ENCODE measurements at places on chromosomes 3 and 15.

- ATAC-seq: no peak
These were observed 258.4 kb upstream of the AGTR1 start for GRCh38 chr3:148439254-148439822.

DNA sequence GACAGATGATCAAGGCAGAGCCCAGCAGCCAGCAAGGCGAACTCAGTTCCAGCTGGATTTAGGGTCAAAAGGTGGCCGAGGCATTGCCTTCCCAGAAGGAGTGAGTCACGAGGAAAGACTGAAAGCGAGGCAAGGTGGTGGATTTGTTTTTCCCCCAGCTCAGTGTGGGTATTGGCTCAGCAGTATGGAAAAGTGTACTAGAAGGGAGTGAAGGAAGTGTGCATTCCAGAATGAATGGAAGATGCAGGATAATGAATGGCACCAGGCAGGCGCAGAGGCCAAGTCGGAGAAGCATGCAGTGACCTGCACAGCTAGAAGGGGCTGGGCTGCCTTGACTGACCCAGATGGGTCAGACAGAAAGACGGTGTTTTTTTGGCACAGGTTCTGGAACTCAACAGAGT lies 46.3 kb downstream of the FOXP1 start:
- no peak for ATAC-seq

DNA sequence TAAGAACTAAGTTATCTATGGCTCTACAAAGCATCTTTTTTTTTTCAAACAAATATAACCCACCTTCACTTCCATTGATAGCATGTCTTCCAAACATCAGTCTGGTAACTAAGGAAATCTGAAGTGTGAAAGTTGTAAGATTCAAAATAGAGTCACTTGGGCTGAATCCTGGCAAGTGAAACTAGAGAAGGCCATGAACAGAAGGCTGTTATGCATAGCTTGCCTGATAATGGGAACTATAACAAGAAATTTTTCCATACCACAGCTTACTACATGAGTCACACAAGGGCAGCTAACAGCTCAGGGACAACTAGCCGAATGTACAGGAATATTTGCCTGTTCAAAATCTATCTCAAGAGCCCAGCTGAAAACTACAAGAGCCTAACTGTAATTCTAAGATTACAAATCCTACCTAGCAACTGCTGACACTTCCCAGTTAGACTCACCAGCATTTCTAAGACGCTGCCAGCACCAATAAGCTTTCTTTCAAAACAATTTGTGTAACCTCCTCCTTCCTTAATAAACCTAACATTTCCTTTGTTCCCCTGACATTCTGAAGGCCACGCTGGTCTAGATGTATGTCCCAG lies 1066.5 kb downstream of the PLOD2 start:
- peak; percentile 59 for ATAC-seq

- peak; percentile 80 for ATAC-seq
These were observed 12.4 kb upstream of the UBR1 start for GRCh38 chr15:43118286-43118685.

DNA sequence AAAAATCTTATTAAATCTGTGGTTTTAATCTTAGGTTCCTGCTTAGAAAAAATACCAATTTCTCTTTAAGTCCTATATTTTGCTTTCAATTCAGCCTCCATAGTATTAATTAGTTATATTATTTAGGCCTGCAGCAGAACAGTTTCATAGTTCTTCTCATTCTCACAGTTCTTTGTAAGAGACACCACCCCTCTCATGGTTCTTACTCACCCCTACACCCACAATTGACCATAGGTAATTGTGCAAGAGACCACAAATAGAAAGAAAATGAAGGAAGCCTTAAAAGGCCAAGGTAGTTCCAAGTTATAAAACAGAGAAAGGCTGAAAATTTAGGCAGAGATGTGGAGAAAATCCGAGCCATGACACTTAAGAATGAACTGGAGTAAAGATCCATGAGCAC lies 415.3 kb downstream of the TIGIT start:
- no peak for ATAC-seq

GRCh38 chr3:140493271-140493670 lies 184.6 kb upstream of the TRIM42 start:
- ATAC-seq: no peak

GRCh38 chr3:161296814-161297213 lies 74.5 kb downstream of the SPTSSB start:
- no peak for ATAC-seq

DNA sequence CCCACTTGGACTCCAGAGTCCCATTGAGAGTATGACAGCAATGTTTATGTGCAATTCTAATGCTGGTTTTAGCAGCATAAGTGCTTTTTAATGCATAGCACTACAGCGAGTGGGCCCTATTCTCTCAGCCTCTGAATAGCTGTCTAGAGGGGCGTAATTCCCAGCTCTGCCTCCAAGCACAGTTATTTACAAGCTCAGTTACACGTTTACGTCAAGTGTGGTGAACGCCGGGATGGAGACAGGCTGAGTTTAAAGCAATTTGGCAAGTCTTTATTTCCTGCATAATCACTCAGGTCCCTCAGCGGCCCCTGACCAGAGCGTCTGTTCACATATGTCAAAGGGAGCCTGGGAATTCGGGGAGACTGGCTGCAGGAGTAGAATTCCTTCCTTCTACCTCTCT lies 43.9 kb downstream of the SOX14 start:
- ATAC-seq: no peak

GRCh38 chr3:149532489-149533180 lies 58.1 kb downstream of the TM4SF4 start:
- peak; percentile 46 for ATAC-seq

GRCh38 chr3:186807231-186807630 lies 949 bp upstream of the RFC4 start:
- ATAC-seq: no peak

- ATAC-seq: no peak
These were observed 5.8 kb downstream of the ACKR2 start for GRCh38 chr3:42814914-42815507.

DNA sequence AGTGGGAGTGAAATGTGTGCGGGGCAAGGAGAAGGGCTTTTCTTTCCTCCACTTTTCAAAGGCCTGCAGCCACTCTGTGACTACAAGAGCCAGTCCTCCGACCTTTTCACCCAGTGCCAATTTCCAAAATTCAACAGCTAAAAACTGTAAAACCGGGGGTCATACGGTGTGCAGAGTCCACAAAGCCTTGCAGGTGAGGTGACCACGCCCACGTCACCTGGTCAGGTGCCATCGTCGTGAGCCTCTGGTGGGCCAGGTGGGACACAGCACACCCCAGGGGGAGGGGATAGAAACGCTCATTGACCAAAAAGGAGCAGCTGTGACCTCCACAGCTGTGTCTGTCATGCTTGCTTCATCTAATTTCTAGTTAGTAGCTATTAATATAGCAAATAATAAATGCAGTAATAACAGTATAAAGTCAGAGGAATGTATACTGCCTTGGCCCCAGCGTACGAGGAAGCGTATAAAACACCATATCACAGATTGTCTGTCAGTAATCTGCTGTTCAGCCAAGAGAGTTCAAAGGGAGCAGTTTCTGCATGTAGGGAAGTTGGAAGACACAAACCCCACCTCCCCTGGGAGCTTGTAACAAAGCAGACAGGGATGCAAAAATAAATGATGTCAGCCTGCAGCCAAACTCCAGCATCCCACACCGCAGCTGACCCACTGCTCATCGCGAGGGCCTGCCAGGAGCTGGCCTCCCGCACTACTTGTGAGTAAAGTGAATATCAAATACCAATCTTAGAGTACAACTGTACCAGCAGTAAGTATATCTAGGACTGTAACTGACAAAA lies 86.7 kb downstream of the VGLL4 start:
- no peak for ATAC-seq

DNA sequence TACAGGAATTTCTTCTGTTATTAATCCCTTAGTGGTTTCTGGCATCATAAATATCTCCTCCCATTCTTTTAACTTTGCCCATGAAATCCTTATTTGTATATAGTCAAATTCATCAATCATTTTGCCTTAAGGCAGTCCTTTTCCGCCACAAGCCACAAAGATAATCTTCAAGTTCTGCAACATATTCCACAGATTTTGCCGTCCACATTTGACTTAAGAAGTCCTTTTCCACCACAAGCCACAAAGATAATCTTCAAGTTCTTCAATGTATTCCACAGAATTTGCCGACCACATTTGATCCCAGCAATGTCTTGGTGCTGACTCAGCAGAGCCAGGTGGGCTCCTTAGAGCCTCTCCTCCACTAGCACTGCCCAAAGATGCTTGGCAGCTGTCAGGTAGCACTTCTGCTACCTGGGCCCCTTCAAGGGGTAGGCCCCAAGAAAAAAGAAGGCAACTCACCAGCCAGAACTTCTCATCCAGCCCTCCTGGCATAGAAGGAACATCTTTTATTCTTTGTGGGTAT lies 35.0 kb downstream of the SEC22C start:
- ATAC-seq: no peak

DNA sequence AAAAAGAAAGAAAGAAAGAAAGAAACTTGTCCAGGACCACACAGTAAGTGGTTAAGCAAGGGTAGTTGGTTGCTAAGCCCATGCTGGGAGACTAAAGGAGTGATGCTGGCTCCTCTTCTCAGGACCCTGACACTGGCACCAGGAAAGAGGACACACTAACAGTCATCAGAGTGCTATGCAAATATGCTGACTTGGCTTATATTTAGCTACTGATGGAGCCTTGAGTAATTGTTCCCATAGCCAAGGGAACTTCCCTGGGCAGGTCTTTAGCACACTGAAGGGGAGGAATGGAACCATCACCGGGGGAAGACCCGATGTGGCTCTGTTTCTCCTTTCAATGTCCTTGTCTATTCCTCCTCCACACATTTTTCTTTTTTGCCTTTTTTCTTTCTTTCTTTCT lies 6.2 kb downstream of the TMEM40 start:
- peak; percentile 14 for ATAC-seq

GRCh38 chr3:47758261-47759025 lies 23.2 kb downstream of the SMARCC1 start:
- ATAC-seq: no peak

DNA sequence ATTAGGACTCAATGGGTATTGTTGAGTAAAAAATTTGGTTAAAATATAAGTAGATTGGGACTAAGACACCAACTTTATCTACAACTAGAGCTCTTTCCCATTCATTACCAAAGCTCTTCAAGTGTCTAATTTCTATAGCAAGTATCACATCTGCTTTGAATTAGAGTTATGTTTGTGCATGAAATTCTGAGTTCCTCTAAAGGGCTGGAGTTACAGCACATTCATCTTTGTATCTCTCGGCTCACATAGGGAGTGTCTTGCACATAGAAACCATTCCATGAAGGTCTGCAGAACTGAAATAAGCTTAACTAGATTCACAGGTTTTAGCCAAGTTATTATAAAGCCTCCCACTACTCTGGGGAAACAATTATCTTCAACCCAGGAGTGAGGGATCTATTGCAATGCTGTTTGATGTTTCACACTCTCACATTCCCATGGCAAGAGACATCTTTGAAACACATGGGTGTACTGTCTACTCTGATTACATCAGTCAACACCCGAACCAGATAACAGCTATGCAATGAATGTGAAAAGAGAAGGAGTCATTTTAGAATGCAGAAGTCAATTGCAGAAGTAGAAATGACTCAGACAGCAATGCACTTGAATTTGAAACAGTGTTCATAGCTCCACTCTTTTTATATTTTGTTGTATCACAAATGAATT lies 93.1 kb upstream of the KBTBD8 start:
- peak; percentile 48 for ATAC-seq

Measured in stimulated activated memory B cell treated with anti-CD40 and anti-IgM and Interleukin-4, amounts not matched to agents 10 μg/mL and 1 μg/mL and 100 μg/mL, for 72 hours (primary cell).